ENCODE measurements at places on chromosomes 11 and 22.

- DNase-seq: no peak
Observed at GRCh38 chr22:27723708-27724107, 77.8 kb downstream of the MN1 start.

GRCh38 chr11:60700689-60701468, 1.5 kb downstream of the MS4A8 start:
- DNase-seq: peak; percentile 93

DNA sequence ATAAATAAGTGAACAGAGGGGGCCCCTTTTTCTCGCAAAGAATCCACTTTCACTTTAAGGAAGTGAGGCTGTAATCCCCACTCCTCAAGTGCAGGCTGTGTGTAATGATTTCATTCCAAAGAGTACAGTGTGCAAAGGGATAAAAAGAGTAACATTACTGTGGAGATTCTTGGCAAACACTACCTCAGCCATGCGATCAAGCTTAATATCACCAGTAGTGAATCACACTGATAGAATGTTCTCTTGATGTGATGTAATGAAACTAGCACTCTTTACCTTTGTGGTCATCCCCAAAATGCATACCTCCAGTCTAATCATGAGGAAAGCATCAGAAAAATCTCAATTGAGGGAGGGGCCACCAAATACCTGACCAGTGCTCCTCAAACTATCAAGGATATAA, 246.1 kb upstream of the CHORDC1 start:
- DNase-seq: no peak

GRCh38 chr11:26992031-26992541, 1.8 kb upstream of the FIBIN start:
- DNase-seq: no peak

DNA sequence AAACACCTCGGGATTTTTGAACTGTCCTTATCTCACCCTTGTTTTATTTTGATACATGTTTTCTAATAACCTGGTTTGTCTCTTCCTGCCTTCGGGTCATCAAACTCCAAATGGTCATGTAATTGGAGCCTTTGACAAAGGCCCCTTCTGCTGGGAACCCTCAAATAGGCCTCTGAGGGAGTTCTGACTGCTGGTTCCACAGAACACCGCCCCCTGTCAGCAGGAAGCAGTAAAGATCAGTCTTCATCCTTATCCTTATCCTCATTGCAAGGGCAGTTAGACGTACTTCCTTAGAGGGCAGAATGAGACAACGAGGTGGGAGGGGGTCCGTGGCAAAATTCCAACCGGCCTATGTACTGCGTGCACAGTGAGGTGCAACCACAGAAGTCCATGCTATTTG, 12.1 kb downstream of the TRIM51 start:
- DNase-seq: no peak

- no peak for DNase-seq
Observed at GRCh38 chr22:47168900-47169800, 406.7 kb downstream of the TBC1D22A start.

DNA sequence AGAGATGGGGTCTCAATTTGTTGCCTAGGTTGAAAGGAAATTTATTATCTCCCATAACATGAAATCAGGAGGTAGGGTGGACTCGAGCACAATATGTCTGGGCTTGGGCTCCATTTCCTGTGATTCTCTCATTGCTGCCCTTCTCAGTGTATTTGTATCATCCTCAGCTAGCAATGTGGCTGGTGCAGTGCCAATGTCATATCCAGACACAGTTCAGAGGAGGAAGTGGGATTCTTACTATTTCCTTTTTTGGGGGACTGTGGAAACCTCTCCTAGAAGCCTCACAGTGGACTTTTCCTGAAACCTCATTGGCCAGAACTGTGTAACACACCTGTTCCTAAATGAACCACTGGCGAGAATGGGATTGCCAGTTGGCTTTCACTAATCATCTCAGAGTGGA, 21.0 kb upstream of the SWAP70 start:
- DNase-seq: no peak

- no peak for DNase-seq
Observed at GRCh38 chr11:35583126-35583525, 35.1 kb upstream of the FJX1 start.

DNA sequence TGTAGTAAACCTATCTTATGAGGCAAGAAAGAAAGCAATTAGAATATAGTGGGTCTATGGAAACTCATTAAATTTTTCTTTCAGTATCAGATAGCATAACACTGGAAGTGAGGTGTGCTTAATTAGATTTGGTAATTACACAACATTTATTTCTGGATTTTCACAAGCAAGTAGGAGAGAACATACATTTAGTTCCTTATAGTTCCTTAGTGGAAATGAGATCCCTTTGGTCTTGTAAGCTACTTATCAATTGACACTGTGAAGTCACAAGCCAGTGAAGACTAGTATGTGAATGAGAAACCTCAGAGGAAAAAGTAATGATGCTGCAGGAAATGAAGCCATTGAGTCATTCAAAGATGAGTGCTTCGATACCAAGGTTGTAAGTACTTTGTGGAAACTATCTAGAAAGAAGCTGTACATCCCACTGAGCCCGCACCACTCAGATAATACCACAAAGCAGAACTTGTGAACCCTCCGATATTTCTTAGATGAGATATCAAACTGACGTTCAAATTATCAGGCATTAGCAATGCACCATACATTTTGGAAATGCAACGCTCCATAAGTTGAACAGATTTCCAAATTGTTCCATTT, 53.5 kb downstream of the ENTHD1 start:
- DNase-seq: no peak
